RWPE1 (cell line): ENCODE measurements at places on chromosomes 11 and 22.

DNA sequence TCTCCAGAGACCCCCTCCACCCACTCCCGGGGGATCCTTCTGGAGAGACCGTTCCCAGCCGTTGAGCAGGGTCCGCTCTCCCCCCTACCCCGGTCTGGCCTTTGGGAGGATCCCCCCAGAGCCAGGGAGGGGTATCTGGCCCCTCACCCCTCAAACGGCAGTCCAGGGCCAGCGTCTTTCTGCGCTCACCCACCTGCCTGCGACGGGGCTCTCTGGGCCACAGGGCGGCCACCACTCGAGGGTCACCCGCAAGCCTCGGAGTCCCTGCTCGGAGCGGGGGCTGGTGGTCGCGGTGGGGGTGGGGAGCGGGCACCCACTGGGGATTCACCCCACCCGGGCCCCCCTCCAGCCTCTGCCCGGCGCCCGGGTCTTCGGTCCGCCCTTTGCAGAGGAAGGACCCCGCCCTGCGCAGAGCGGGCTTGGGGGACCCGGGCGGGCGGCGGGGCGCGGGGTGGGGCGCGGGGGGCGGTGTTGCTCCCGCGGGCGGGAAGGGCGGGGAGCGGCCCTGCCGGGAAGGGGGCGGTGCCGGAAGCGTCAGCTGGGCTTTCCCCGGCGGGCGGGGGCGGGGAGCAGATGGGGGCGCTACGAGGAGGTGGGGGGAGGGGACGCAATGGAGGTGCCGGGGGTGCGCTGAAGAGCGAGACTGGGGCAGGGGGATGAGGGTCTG, 16.6 kb downstream of the CRELD2 start:
- peak; percentile 41 for DNase-seq

DNA sequence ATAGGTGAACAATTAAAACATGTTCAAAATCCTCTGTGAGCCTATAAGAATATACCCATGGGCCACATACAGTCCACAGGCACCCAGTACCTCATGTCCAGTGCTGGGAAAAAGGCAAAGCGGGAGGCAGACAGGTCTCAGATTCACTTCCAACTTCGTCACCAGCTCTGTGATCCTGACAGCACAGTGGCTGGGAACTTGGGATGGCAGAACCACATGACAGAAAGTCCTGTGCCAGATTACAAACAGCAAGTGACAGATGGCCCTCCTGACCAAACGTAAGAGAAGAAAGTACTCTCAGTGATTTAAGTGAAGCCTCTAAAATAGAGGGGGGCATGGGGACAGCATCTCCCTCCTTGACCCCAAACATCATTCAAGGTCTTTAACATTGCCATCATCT, 5.8 kb downstream of the SLC1A2 start:
- no peak for DNase-seq

GRCh38 chr11:20712912-20713311, 43.5 kb downstream of the NELL1 start:
- DNase-seq, result no peak

GRCh38 chr22:28600546-28601143, 79.0 kb downstream of the TTC28 start:
- DNase-seq, result peak; percentile 16

DNA sequence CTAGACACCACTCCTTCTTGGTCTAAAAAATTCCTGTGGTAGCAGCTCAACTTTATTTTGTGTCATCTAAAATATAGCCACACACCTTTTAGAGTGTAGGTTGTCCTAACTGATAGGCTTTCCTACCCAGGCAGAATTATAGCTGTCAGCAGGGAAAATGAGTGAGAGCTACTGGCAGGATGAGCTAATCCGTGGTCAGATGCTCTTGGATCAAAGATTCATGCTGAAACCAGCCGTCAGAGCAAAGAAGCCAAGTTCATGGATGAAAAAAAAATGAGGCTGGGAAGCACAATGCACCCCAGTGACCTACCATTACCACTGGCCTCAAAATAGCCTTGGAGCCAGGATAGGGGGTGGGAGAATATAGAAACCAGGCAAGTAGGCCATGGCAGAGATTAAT, 113.1 kb upstream of the BLID start:
- no peak for DNase-seq

- DNase-seq, result no peak
These were observed 137.7 kb upstream of the TEAD1 start for GRCh38 chr11:12536566-12536965.

DNA sequence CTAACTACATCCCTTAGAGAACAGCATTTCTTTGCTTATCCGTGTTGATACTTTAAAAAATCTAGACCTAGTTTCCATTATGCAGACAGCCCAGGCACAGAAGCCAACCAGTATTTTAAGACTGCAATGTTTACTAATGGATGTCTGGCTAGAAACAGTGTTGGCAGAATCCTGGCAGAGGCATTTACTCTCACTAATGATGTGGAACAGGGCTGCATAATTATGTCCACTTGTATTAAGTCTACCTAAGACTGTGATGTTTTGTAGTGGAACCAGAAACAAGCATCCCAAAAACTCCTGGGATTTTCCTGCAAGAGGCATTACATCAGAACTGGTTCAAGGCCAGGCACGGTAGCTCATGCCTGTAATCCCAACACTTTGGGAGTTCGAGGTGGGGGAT, 50.2 kb upstream of the PICALM start:
- DNase-seq, result no peak

- no peak for DNase-seq
These were observed 69.9 kb downstream of the PACSIN2 start for GRCh38 chr22:42945027-42945426.

- no peak for DNase-seq
These were observed 1.1 kb downstream of the SYT7 start for GRCh38 chr11:61579676-61580270.

DNA sequence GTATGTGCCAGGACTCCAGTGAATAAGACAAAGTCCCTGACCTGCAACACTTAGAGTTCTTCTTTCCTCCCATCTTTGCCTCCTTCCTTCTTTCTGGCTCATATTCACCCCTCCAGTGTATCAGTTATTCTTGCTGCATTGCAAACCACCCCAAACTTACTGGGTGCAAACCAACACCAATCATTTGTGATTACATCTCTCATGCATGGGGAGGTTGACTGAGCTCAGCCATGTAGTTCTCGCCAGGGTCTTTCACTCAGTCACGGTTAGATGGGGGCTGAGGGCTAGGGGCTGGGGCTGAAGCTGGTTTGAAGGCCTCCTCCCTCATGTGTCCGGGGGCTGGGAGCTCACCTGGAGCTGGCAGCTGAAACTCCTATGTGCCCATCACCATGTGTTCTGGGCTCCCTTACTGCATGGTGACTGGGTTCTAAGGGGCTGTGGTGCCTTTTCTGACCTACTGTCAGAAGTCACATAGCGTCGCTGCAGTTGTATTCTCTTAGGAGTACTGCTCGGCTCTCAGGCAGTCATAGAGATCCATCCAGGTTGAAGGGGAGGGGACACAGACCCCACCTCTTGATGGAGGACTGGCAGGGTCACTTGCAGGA, 35.0 kb upstream of the CACNG2 start:
- no peak for DNase-seq

- DNase-seq, result no peak
These were observed 14.8 kb downstream of the CSF2RB start for GRCh38 chr22:36928196-36928595.

- no peak for DNase-seq
These were observed 752.8 kb downstream of the OPCML start for GRCh38 chr11:132779497-132779896.

DNA sequence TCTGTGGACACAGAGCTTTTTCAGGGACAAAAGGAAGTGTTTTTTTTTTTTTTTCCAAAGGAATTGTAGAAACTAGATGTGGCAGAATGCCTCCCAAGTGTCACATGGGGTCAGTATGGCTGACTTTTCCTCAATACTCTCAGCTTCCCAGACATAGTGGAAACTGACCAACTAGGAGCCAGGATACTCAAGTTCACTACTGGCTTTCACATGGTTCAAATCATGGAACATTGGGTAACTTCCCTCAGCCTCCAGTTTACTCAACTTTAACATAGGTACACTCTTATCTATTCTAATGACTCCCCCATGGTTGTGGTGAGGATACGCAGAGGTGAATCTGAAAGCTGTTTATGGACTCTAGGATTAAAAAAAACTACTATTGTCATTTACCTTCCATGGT, 1.4 kb downstream of the SLC5A1 start:
- DNase-seq, result no peak

GRCh38 chr22:45880716-45881523, 96.0 kb downstream of the WNT7B start:
- no peak for DNase-seq
